Right renal pelvis (tissue), 4 donors: ENCODE measurements at places on chromosomes 5 and 9. TPM values are rescaled to one million over a fixed set of nuclear protein-coding genes. Genes with fewer than 3 reads are reported as not detected.

Gene PCDHB15
- 17.0 TPM for polyA plus RNA-seq

Gene NAIP
- 13.9 TPM for polyA plus RNA-seq

Gene PTPRD
- polyA plus RNA-seq: 105 TPM

Gene ACTL7B
- polyA plus RNA-seq: not detected

Gene MARCHF3
- polyA plus RNA-seq: 6.8 TPM

Gene PITX1
- polyA plus RNA-seq: not detected

Gene SPOUT1
- 45.1 TPM for polyA plus RNA-seq

Gene IL4
- polyA plus RNA-seq: not detected

Gene C5orf15
- 169 TPM for polyA plus RNA-seq

Gene SLC25A2
- polyA plus RNA-seq: not detected

Gene FOXD1
- 8.7 TPM for polyA plus RNA-seq

Gene DMXL1
- polyA plus RNA-seq: 56.8 TPM

Gene DMRT3
- polyA plus RNA-seq: 1.5 TPM

Gene PCDHGB5
- 9.6 TPM for polyA plus RNA-seq

Gene CCDC192
- polyA plus RNA-seq: 0.79 TPM

Gene SLC22A4
- 4.2 TPM for polyA plus RNA-seq
